ENCODE measurements at places on chromosomes 12 and 14.

DNA sequence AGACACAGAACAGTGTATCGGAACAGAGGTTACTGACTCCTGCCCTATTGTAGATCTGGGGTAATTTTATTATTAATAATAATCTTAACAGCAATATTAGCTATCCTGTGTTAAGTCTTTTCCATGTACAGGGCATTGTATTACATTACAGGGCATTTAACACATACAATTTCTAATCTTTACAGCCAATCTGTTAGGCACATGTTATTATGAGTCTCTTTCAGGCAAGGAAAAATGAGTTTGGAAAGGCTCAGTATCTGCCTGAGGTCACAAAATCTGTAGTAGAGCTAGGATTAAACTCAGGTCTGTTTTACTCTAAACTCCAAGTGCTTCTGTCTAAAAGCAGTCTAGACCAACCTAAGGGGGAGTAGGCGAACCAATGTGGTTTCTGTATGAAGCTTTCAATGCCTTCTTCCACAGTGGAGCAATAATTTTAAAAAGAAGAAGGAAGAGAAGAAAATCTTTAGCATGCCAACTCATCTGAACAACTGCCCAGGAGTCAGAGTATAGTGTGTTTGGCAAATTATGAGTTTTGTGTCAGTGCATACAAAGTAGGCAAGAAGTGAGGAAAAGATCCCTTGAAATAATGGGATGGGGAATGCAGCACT, 192.6 kb downstream of the CHST11 start:
- DNase-seq, result no peak

DNA sequence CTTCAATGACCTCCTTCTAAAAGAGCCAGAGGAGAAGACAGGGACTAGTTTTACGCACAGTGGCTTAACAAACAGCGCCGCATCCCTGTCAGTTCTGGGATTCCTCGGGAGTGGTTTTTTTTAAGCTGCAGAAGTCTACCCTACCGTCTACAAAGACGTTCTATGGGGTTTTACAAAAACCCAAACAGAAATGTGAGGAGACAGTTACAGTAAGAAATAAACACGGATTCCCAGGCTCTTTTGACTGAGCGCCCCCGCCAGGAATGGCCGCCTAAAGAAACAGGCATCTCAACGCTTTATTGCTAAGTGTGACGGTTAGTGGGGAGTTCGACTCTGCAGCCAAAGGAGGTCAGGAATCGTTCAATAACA, 484 bp downstream of the ALKBH1 start:
- peak; percentile 70 for DNase-seq

DNA sequence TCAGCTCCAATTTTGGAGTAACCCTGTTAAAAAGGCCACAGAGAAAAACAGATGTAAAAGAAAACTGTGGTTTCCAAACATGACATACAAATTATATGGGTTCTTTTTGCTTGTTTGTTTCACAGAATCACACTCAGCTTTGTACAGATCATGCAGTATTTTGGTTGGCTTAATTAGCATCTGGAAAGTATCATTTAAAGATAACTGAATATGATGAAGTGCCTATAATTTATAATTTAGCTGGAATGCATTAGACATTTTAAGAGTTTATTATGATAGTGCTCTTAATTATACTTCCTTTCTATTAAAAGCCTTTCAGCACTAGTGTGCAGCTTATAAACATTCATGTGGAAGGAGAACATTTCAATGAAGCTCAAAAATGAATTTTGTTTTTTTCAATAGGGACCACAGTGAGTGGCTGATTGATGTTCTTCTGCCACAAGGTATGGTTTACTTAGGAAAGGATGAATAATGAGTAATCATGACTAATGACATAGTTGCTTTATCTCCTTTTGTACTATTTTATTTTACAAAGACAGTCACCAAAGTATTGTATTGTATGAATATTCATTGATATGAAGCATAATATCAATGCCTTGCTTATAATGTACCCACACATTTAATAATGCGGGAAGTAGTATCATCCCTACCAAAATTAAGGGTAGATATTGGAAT, 98.3 kb downstream of the UNC79 start:
- no peak for DNase-seq

DNA sequence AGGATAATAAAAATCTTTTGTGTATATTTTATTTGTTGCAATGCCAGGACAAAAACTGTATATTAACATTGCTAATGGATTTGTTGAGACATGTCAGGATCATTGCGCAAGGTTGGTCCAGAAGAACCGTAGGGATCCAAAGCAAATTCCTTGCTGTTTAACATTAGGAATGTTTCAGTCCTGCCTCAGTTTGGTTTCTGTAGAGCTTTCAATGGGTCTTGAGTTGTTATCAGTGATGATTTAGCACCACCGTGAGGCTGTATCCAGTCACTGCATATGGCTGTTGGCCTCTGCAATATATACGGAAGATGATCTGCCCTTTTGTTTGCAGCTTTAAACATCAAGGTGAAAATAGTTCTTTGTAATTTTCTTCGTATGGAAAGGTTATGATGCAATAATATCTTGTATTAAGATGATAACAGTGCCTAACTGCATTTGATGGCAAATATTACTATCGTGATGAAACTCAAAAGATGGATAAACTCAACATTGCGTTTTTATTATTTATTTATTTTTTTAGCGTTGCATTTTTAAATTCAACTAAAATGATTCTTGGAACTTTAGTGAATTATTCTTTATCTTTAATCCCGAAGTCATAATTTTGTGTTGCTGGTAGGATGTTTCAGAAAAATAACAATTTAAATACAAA, 231.2 kb downstream of the AKAP6 start:
- peak; percentile 93 for DNase-seq

- no peak for DNase-seq
These were observed 317.5 kb upstream of the RTL1 start for GRCh38 chr14:101220921-101221510.

GRCh38 chr14:90276646-90277367, 20.5 kb downstream of the PSMC1 start:
- peak; percentile 44 for DNase-seq

GRCh38 chr12:44063671-44064070, 227.8 kb downstream of the TMEM117 start:
- DNase-seq, result no peak

DNA sequence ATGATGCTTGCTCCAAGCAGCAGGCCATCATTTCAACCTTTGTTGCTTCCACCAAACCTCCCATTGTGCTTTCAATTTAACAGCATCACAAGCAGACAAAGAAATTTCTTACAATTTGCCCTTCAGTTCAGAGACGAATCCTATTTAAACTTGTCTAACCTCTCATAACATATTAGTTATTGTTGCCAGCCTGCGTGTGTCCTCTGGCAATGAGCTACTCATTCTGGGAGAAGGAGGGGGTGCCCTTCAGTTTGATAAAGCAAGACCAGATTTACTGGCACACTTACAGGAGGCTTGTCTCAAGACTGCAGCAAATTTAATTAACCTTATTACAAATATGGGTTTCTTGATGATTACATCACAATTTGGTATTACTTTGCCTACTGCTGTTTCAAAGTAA, 203.6 kb upstream of the SOX5 start:
- DNase-seq, result no peak

DNA sequence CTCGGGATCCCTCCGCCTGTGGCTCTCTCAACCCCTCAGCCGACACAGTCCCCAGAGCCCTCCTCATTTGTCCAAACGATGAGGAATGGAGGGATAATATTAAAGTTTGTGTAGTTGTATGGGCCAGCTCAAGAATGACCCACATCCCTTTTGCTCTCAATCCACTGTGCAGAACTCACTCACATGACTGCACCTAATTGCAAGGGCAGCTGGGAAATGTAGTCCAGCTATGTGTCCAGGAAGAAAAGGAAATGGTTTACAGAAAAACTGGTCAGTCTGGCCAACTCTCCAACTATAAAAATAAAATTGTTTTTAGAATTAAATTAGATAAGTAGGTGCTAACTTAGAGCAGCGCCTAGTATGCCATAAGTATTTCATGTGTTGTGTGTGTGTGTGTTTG, 66.6 kb downstream of the GALNT8 start:
- no peak for DNase-seq

GRCh38 chr12:9906873-9907272, 25.3 kb downstream of the CLEC2A start:
- no peak for DNase-seq

DNA sequence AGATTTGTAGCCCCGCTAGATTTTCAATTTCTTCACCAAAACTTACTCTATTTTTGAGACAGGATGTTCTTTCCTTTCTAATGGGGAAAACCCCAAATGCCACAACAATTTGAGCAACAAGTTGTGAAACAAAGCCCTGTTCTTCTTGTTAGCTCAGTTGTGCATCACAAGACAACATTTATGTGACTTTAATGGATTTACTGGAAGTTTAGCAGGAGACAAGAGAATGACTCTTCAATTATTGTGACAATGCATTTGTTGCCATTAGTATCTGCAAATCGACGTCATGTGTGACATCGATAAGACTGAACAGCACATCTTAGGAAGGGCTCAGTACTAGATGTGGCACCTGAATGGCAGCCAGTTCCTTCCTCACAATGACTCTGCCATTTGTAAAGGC, 1028.9 kb upstream of the TMEM132C start:
- DNase-seq, result peak; percentile 30

GRCh38 chr14:70907176-70907995, at the start of gene PCNX1:
PCNX1 (plus strand) TSS chr14:70907459; CDS start chr14:70907851, 392 bp downstream.
- DNase-seq, result peak; percentile 91

- DNase-seq, result no peak
These were observed 1003.7 kb downstream of the GALC start for GRCh38 chr14:86989285-86989684.

- DNase-seq, result peak; percentile 61
These were observed 39.6 kb downstream of the DNAH10 start for GRCh38 chr12:123801573-123802178.

DNA sequence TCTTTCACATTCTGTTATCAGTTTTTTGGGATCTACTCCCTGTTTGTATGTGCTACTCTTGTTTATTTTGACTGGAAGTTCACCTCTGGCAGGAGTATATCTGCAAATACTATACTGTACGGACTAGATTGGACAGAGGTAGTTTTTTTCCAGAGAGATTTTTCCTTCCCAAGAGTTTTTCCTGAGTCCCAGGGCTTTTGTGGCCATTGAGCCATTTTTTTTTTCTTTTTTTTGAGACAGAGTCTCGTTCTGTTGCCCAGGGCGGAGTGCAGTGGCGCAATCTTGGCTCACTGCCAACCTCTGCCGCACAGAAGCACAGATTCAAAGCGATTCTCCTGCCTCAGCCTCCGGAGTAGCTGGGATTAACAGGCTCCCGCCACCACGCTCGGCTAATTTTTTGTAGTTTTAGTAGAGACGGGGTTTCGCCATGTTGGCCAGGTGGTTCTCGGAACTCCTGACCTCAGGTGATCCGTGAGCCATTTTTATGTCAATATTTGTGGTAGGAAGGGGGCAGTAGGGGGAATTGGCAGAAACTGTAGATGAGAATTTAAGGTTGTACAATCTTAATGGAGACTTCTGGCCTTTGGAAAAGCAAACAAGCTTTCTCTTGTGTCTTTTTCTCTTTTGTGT, 19.4 kb downstream of the KTN1 start:
- DNase-seq, result no peak

DNA sequence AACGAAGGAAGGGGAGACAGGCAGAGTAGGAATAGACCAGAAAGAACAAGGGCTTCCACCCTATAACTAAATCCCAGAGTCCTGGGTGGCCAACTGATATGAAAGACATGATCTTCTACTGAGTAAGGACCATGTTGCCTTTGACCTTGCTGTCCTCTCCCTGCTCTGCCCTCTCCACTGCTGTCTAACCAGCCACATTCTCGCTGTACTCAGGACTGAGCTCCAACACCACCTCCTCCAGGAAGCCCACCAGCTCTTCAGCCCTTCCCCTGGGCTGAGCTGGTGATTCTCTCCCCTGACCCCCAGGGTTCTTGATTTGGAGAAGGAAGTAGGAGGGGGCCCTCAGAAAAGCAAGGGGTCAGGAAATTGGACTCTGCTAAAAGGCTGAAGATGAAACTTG, 159.2 kb downstream of the DICER1 start:
- no peak for DNase-seq

- DNase-seq, result peak; percentile 46
These were observed 60.5 kb downstream of the PTPRQ start for GRCh38 chr12:80504389-80505163.

GRCh38 chr14:51929910-51930682, 59.2 kb upstream of the RTRAF start:
- no peak for DNase-seq

GRCh38 chr12:467591-467990, 7.9 kb downstream of the B4GALNT3 start:
- DNase-seq, result peak; percentile 49

DNA sequence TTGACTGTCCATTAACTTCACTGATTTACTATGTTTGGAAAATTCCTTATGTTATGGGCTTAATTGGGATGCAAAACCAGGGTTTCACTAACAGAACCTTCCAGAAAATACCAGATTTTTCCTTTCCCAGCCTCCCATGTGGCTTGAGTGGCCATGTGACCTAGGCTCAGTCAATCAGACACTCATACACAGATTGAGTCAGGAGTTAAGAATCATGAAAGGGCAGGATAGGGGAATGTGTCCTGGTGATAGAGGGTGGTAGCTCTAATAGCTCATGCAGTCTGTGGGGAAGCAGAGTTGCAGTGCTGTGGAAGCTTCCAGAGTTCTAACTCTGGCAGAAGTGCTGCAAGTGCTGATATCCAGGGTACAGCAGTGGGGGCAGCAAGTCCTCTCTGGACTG, 134.1 kb upstream of the IFNG-AS1 start:
- peak; percentile 10 for DNase-seq

GRCh38 chr12:28460420-28461130, 270.3 kb downstream of the CCDC91 start:
- no peak for DNase-seq

GRCh38 chr12:130335517-130336392, 1.9 kb upstream of the PIWIL1 start:
- DNase-seq, result peak; percentile 76

- peak; percentile 31 for DNase-seq
These were observed 1.4 kb downstream of the MAP3K9 start for GRCh38 chr14:70807898-70808415.

- no peak for DNase-seq
These were observed 15.7 kb upstream of the TMEM119 start for GRCh38 chr12:108613548-108613947.

GRCh38 chr12:91361864-91362263, 179.2 kb upstream of the DCN start:
- peak; percentile 75 for DNase-seq

DNA sequence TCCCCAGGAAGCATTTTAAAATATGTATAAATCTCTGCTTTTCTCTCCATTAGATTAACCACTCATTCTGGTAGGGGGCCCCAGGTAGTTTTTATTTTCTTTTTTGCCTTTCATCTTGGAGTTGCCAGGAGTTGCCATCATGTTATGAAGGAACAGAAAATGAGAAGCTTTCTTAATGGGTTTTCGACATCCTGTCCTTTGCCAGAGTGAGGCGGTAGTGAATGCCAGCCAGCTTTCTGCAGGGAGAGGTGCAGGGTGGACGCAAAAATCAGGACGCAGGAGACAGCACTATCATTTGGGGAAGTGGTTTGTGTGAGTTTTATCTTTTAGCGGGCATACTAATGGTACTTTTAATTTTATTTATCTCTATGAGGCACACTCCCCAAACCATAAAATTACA, 1.7 kb downstream of the RASSF8 start:
- peak; percentile 47 for DNase-seq

GRCh38 chr12:54173906-54174471, 14.8 kb downstream of the SMUG1 start:
- DNase-seq, result no peak
